ENCODE measurements at places on chromosomes 6 and 20.

- DNase-seq: no peak
Observed at GRCh38 chr6:142886431-142887170, 58.4 kb downstream of the HIVEP2 start.

DNA sequence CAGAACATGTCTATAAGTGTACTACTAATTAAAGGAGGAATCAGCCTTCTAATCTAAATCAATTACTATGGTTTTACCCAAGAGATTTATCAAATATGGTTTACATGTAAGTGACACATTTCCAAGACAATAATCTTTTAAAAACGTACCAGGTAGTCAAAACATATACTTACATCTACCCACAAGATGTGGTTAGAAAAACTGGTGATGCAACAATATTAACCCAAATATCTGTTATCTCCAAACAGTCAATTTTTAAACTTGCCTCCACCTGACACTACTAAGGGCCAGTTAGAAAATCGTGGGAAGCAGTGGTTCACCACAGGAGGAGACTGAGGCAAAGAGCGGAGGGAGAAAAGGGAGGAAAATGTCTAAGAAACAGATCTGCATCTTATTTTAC lies 28.0 kb downstream of the NOL7 start:
- DNase-seq: no peak

GRCh38 chr6:2862712-2863181 lies 21.1 kb upstream of the SERPINB1 start:
- no peak for DNase-seq

GRCh38 chr6:41428336-41428995 lies 93.1 kb downstream of the NCR2 start:
- no peak for DNase-seq

- no peak for DNase-seq
Observed at GRCh38 chr6:49766762-49767161, 20.3 kb downstream of the PGK2 start.

DNA sequence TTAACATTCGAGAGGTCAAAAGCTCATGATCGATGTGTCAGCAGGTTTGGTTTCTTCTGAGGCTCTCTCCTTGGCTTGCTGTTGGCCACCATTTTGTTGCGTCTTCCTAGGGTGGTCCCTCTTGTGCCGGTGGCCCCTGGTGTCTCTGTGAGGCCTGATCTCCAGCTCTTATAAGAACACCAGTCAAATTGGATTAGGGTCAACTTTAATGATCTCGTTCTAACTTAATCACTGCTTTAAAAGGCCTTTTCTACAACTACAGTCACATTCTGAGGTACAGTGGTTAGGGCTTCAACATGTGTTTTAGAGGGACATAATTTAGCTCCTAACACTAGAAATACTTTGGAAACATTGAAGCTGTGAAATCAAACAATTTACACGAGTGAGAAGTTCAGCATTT lies 240.8 kb upstream of the KCNQ5 start:
- DNase-seq: no peak

DNA sequence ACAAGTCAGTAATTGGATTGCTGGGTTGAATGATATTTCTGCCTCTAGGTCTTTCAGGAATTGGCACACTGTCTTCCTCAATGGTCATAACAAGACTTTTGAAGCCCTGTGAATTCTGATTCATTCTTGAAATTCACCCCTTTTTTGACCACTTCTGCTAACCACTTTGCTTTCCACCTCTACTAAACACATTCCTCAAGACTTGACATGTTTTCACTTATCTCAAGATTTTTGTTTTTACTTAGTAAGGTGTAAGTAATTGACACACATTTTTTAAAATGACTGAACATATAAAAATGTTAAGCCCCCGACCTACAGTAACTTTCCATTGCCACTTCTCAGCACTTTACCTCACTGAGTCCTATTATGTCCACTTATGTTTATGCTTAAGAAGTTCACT lies 239.1 kb downstream of the GRM1 start:
- DNase-seq: no peak

GRCh38 chr6:128723667-128724066 lies 159.3 kb upstream of the LAMA2 start:
- no peak for DNase-seq

DNA sequence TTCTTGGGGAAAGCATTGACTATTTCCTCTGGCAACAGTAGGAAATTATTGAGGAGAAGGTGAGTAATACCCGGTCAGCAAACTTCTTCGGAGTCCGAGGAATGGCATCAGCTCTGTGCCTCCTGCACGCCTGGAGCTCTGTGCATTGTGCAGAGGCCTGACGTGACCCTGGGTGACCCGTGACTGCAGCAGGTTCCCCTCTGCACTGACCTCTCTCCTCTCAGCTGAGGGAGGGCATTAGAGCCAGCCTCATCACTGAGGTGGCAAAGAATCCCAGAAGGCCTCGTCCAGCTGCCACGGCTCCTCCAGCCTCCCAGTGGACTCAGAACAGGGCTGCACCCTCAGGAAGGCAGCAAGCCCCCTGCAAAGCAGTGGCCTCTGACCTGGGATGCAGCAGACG lies 502.9 kb downstream of the CD83 start:
- DNase-seq: no peak

DNA sequence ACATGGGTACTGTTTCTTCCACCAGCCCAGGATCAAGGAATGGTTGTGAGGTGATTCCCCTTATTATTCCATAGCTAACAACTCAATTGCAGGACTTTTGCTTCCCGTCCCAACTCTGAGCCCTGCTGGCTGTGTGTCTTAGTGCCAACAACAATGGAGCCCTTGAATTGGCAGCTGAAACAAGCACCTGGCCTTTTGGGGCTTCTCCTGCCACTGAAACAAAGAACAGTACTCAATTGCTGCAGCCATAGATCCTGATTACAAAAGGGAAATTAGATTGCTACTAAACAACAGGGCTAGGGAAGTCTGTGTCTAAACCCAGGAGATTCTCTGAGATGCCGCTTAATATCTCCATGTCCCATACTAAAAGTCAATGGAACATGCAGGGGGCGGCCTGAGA lies 61.3 kb upstream of the CARMIL1 start:
- no peak for DNase-seq

DNA sequence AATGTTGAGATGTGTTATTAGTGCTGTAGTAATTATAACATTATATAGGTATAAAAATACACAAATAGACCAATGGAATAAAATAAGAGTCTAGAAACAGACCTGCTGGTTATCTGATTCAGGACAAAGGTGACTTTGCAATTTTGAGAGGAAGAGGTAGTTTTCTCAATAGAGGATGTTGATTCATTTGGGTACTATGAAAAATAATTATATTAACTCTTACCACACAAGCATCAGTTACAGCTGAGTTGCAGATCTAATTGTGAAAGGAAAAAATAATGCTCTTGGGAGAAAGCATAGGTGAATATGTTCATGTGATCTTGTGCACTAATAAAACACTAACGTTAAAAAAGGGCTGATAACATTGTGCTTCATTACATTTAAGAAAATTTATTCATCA lies 103.0 kb downstream of the BCKDHB start:
- no peak for DNase-seq

DNA sequence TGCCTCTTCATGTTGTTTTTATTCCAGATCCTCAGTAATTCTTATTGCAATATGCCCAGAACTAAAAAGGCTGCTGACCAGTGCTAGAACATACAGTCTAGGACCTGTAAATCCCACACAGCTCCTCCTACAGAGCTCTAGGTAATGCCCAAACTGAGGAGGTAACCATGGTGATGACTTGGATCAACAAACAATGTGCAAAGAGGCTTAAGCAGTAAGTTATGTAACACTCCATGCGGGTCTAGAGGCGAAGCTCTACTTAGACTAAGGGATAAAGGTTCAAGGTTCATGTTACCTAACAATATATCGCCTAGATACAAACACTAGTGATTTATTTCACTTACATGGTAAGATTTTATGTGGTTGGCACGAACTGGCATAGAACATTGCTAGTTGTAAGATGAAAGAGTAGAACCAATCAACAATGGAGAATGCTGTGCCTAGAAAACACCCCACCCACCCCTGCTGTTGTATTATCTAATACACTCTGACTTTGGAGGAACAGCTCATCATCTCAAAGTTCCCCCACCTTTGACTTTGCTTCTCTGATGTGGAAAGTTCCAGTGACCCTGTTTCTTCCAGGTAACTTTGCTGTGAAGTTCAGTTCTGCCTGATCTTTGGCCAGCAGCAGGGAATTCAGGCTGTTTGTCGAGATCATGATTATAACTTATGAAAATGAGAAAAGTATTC lies 242.4 kb downstream of the ALDH8A1 start:
- DNase-seq: no peak

DNA sequence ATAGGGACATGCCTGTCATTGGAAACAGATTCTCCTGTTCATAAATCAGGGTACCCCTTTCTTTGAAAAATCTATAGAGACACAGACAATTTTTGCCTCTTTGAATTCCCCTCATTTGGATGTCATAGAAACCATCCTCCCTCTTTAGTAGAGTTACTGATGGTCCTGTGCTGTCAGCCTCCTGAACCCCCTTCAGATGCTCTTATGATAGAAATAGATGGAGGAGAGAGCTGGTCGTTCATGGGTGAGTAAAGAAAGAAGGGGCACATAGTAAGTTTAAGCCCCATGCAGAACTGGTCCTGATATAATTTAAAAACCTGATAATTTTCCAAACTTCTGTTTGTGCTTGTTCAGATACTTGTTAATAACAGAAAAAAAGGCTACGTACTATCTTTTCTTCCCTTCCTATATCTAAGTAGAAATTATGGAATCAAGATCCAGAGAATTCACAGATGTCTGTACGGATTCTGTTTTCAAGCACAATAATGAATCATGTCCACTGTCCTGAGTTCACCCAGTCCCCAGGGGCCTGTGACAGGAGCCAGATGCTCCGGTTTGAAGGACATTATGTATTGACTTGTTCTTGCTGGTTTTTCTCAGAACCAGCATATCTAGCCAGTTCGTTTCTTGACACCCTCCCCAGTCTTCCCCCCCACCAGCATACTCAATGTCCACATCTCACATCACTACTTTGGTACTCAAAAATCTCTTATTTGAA lies 78.1 kb downstream of the NCOA7 start:
- DNase-seq: no peak

DNA sequence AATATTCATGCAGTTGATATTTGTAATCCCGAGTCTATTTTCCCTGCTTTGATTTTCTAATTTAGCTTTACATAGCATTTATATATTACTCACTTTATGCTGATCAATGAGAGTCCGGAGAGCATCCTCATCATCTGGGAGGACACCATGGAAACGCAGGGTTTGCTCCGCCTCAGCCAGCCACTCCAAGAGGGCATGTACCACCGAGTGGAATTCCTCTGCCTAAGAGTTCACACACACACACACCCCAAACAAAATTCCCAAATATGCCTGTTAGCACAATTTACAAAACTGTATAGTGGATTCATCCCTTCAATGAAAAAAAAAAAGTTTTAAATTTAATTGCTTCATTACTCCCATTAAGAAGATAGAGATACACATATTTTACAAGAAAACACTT lies 160.7 kb downstream of the DST start:
- no peak for DNase-seq

GRCh38 chr6:124149646-124150045 lies 346.0 kb downstream of the NKAIN2 start:
- no peak for DNase-seq

DNA sequence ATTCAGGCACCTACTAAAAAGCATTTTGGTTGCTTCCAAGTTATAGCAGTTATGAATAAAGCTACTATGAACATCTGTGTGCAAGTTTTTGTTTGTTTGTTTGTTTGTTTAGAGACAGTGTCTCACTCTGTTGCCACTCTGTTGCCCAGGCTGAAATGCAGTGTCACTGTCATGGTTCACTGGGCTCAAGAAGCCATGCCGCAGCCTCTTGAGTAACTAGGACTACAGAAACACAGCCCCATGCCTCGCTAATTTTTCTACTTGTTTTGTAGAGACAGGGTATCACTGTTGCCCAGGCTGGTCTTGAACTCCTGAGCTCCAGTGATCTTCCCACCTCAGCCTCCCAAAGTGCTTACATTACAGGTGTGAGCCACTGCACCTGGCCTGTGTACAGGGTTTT lies 795.9 kb downstream of the EPHA7 start:
- DNase-seq: no peak

DNA sequence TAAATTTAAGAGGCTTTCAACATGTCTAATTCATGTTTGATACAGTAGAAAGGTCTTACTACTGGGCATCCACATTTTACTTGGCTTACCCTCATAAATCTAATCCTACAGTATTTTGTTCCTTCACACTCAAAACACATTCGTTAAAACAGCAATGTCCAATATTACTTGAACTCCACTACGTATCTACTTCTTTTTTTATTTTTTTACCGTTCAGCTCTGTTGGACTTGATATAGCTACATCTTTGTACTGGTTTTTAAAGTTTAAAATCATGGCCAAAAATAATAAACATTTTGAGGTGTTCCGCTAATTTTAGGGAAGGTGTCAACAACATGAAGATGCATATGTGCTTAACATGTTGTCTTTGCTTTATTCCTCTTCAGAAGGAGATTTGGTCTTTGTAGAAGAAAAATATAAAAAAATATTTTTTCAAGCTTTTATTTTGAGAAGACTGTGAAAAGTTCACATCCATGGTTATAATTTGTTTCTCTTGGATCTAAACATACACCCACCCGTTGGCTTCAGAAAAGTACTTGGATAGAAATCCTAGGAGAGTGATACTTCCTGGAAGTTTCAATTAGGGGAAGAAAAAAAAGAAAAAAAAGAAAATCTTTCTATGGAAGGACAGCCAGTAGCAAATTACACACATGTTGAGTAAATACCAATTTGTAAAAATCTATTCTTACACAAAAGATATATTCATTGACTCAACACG lies 71.5 kb downstream of the EPB41L2 start:
- DNase-seq: no peak

DNA sequence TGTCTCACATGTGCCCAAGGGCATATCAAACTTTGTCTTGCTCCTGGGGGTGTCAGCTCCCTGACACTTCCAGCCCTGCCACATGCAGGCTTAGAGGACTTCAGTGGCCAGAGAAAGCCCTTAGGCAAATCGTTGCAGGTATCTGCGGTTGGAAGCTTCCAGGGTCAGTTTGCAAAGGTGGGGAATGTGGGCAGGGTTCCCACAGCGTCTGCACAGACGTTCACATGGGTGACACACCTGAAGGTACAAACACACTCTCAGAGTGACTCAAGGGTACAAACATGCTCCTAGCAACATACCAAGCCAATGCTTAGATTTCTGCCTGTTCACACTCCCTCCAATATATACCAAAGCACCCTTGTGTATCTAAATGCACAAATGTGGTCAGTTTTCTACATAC lies 30.0 kb downstream of the VSTM2L start:
- no peak for DNase-seq

DNA sequence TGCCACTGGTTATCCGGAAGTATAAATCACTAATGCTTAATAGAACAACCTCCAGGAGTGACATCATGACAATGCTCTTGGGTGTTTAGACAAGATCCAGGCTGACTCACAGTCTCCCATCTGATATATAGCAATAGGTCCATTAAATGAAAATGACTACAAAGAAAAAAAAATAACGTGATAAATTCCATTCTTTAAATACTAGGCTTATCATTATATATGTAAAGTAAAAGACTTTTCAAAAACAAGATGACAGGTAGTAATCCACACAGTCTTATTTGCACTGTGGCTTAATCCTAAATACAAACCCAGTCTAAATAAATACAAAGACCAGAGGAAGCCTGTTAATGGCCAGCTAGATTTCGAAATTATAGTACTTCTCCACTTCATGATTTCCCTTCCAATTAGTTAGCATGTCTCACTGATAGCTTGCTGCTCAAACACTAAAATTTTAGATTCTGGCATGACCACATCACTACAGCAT lies 149.1 kb upstream of the BEND3 start:
- DNase-seq: peak; percentile 17
